Astrocyte (in vitro differentiated cells and primary cell): ENCODE measurements at places on chromosomes 7 and 10. TPM values are rescaled to one million over a fixed set of nuclear protein-coding genes. Genes with fewer than 3 reads are reported as not detected.
A peak's percentile ranks its signal among the peaks of the same experiment; 100 is the strongest.

GRCh38 chr7:44853391-44853790 lies 5.5 kb upstream of the H2AZ2 start:
- DNase-seq: no peak
- no peaks in the 10 kb centered on the region for H3K27me3 ChIP-seq
- no peak overlapping the region for H3K4me3 ChIP-seq
- peaks cover 12% of the 10 kb centered on the region for H3K4me1 ChIP-seq

- DNase-seq: no peak
- peaks cover 92% of the 10 kb centered on the region for H3K4me1 ChIP-seq
- peaks cover 51% of the 10 kb centered on the region for H3K36me3 ChIP-seq
- H3K27ac ChIP-seq: peak overlapping the region; percentile 94
Measured at GRCh38 chr7:130897515-130898419, 163.8 kb upstream of the KLF14 start.

DNA sequence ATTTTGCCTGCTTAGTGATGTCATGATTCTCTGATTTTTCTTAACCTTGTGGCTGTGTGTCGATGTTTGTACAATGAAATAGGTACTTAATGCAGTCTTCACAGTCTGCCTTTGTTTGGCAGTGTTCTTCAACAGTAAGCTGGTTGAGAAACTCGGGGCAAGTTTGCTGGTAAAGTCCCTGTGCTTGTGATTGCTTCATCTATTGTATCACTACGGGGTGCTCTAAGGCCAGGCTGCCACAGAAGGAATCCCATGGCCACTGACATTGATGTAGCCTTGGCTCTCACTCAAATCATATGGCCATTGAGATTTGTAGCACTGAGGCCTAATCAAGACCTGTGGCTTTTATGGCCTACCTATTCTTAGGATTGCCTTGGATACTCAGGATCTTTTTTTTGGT lies 33.5 kb upstream of the PRSS37 start:
- no peaks in the 10 kb centered on the region for H3K4me1 ChIP-seq
- no peaks in the 10 kb centered on the region for H3K36me3 ChIP-seq
- no peak for DNase-seq
- no peaks in the 10 kb centered on the region for H3K27me3 ChIP-seq

- H3K27me3 ChIP-seq: no peaks in the 10 kb centered on the region
- DNase-seq: no peak
- H3K36me3 ChIP-seq: no peaks in the 10 kb centered on the region
- no peak overlapping the region for H3K27ac ChIP-seq
Measured at GRCh38 chr10:123620621-123621020, 45.5 kb upstream of the GPR26 start.

DNA sequence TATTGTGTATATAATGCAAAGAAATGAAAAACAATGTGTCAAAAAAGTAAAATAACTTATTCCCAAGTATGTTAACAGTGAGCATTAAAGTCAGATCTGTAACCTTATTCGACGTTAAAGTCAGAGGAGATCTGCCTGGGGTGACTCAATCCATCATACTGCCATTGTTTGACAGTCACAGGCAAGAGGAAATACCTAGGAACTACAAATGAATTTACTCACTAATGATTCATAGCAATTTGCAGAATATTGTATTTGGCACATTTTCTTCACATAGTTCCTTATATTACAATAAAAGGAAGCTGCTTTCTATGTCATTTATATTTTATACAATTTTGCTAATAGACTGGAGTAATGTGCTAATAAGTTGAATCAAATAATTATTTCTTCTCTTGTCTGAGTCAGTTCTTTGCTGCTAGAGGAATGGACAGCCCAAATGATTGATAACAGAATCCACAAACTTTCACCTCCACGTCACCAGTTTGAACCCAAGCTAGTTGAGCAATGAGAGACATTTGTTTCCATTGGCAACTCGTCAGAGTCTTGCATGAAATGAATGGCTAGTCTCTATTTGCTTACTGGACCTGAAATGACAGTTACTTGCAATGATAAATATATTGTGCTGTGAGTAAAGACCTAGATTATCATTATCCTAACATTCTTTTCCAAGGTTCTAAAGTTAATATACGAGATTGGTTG lies 48.5 kb upstream of the TMEM106B start:
- no peaks in the 10 kb centered on the region for H3K36me3 ChIP-seq
- no peak overlapping the region for H3K4me3 ChIP-seq
- peak; percentile 97 for DNase-seq
- peak overlapping the region; percentile 1 for H3K27ac ChIP-seq
- H3K27me3 ChIP-seq: no peaks in the 10 kb centered on the region
- H3K4me1 ChIP-seq: peaks cover 6% of the 10 kb centered on the region

- no peaks in the 10 kb centered on the region for H3K4me1 ChIP-seq
- H3K36me3 ChIP-seq: no peaks in the 10 kb centered on the region
- no peaks in the 10 kb centered on the region for H3K27me3 ChIP-seq
- no peak overlapping the region for H3K27ac ChIP-seq
Measured at GRCh38 chr10:112801004-112801403, 149.0 kb upstream of the TCF7L2 start.

GRCh38 chr10:133295426-133296320 lies 13.0 kb downstream of the TUBGCP2 start:
- H3K27ac ChIP-seq: no peak overlapping the region
- H3K4me3 ChIP-seq: no peak overlapping the region
- peaks cover 15% of the 10 kb centered on the region for H3K4me1 ChIP-seq
- H3K27me3 ChIP-seq: no peaks in the 10 kb centered on the region

- H3K4me1 ChIP-seq: peaks cover 5% of the 10 kb centered on the region
- no peak overlapping the region for H3K4me3 ChIP-seq
- no peak for DNase-seq
- no peaks in the 10 kb centered on the region for H3K27me3 ChIP-seq
- no peaks in the 10 kb centered on the region for H3K36me3 ChIP-seq
Measured at GRCh38 chr7:95436407-95436806, 1.6 kb upstream of the PON2 start.

GRCh38 chr10:126391192-126391885 lies 3.1 kb upstream of the ADAM12 start:
- H3K4me1 ChIP-seq: peaks cover 15% of the 10 kb centered on the region
- H3K4me3 ChIP-seq: no peak overlapping the region
- no peaks in the 10 kb centered on the region for H3K36me3 ChIP-seq
- H3K27me3 ChIP-seq: no peaks in the 10 kb centered on the region
- H3K27ac ChIP-seq: peak overlapping the region; percentile 25
- no peak for DNase-seq

- H3K4me3 ChIP-seq: no peak overlapping the region
- peaks cover 68% of the 10 kb centered on the region for H3K36me3 ChIP-seq
- H3K27me3 ChIP-seq: no peaks in the 10 kb centered on the region
- DNase-seq: no peak
- peaks cover 71% of the 10 kb centered on the region for H3K4me1 ChIP-seq
Measured at GRCh38 chr7:107951896-107952295, 51.1 kb downstream of the LAMB1 start.

DNA sequence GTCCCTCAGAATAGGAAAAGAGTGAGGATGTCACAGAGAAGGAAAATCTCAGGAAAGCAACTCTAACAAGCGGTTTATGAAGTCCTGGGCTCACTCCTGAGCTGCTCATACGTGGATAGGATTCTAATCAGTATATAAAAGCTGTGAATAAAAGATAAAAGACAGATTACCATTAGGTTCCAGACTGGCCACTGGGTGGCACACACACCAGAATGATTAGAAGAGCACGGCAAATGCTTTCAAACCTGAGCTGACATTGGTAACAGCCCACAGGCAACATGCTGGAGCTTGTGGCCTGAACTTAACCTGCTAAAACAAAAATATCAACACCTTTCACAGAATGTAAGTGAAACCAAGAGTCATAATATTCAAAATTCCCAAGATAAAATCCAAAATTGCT lies 370.8 kb downstream of the GRID1 start:
- H3K27ac ChIP-seq: no peak overlapping the region
- no peak for DNase-seq

GRCh38 chr10:117463545-117463920 lies 79.0 kb upstream of the EMX2 start:
- DNase-seq: no peak
- H3K36me3 ChIP-seq: no peaks in the 10 kb centered on the region
- no peak overlapping the region for H3K4me3 ChIP-seq

- DNase-seq: peak; percentile 23
- H3K27me3 ChIP-seq: no peaks in the 10 kb centered on the region
- no peak overlapping the region for H3K4me3 ChIP-seq
- H3K4me1 ChIP-seq: peaks cover 10% of the 10 kb centered on the region
- H3K27ac ChIP-seq: peak overlapping the region; percentile 48
Measured at GRCh38 chr10:70417568-70417967, 13.6 kb downstream of the EIF4EBP2 start.

- no peak overlapping the region for H3K27ac ChIP-seq
- no peaks in the 10 kb centered on the region for H3K27me3 ChIP-seq
- no peaks in the 10 kb centered on the region for H3K4me1 ChIP-seq
- no peaks in the 10 kb centered on the region for H3K36me3 ChIP-seq
- no peak for DNase-seq
- no peak overlapping the region for H3K4me3 ChIP-seq
Measured at GRCh38 chr10:116538992-116539391, 6.7 kb upstream of the PNLIP start.

DNA sequence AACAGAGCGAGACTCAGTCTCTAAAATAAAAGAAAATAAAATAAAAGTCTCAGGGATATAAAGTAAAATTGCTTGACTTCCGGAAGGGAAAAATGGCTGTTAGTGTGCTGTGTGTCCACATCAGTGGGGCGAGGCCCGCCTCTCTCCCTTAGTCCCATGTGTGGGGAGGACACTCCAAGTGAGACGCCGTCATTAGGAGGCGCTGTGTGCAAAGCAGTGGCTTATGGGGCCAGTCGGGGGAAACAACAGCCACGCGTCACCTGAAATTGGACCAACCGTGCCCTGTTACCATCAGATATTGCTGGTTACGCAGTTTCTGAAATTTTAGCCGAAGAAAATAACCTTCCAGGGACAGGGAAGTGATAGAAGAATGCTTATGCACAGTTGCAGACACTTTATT lies 15.8 kb downstream of the SFXN4 start:
- H3K4me3 ChIP-seq: no peak overlapping the region
- H3K27ac ChIP-seq: no peak overlapping the region
- no peak for DNase-seq
- no peaks in the 10 kb centered on the region for H3K4me1 ChIP-seq

DNA sequence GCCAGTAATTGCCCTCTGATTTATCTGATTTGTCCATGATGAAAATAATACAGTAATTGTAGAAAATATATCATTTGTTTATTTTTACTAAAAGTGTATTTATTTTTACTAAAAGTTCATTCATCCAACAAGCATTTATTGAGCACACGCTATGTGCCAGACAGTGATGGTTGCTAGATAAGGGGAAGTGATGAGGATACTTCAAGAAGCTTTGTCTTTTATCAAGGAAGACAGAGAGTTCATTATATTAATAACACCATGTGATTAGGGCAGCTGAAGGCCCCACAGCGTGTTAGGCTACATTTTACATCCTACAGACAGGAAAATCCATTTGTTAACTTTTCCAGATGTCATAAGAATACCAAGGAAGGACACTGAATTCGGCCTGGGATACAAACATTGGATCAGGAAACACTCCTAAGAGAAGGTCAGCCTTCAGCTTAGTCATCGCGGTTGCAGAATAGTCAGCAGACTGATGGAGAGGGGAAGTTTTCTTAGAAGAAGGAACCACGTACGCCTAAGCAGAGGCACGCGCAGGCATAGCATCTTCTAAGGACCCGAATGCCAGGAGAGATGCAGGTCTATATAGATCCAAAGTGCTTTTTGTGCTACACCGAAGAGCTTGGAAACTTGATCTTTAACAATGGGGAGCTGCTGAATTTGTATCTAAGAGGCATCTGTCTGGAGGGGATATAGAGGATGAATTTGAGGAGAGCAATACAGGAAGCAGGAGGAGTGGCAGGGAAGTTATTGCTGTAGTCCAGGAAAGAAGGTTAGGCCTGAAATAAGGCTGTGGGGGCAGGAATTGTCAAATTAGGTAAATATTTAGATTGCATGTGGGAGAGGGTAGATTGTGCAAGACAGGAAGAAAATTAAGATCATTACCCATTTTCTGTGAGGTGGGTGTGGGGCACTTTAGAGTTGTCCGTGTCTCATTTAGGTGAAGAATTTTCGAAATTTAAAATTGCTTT lies 85.7 kb downstream of the LRGUK start:
- H3K36me3 ChIP-seq: no peaks in the 10 kb centered on the region
- no peaks in the 10 kb centered on the region for H3K27me3 ChIP-seq
- DNase-seq: no peak

GRCh38 chr10:71648933-71649320 lies 70.7 kb downstream of the C10orf105 start:
- H3K27me3 ChIP-seq: peaks cover 9% of the 10 kb centered on the region
- DNase-seq: no peak
- no peak overlapping the region for H3K4me3 ChIP-seq

GRCh38 chr10:14311206-14311957 lies 19.3 kb downstream of the FRMD4A start:
- peaks cover 22% of the 10 kb centered on the region for H3K27me3 ChIP-seq
- DNase-seq: no peak
- H3K36me3 ChIP-seq: no peaks in the 10 kb centered on the region
- no peak overlapping the region for H3K4me3 ChIP-seq

DNA sequence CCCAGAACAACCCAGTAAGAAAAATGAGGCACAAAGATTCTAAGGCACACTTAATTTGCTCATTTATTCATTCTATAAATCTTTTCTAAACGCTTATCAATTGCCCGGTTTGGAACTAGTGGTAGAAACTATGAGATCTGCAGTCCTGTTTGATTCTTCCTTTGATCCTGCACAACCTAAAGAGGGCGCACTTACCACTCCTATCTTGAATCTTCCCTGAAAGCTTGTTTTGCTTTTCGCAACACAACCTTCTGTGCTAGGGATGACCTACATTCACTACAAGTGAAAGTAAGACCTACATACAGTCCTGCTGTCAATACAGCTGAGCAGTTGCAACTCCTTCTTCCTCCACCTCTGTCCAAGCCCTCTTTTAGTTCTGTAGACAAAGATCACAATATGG lies 12.6 kb upstream of the ARL4A start:
- DNase-seq: no peak
- H3K4me3 ChIP-seq: no peak overlapping the region
- H3K27me3 ChIP-seq: no peaks in the 10 kb centered on the region
- no peaks in the 10 kb centered on the region for H3K4me1 ChIP-seq
- H3K36me3 ChIP-seq: no peaks in the 10 kb centered on the region

- H3K27me3 ChIP-seq: no peaks in the 10 kb centered on the region
- DNase-seq: no peak
- no peak overlapping the region for H3K4me3 ChIP-seq
- no peak overlapping the region for H3K27ac ChIP-seq
- H3K36me3 ChIP-seq: no peaks in the 10 kb centered on the region
Measured at GRCh38 chr10:101438881-101439391, 85.0 kb downstream of the BTRC start.

TMEM139 gene
- total RNA-seq: 0.20 TPM in 1 of 2 replicates, not detected in the other

SGCE gene
- 33.4 and 38.3 TPM in 2 replicates for total RNA-seq

CALHM1 gene
- not detected in 2 replicates for total RNA-seq

RSBN1L gene
- 11.4 and 12.6 TPM in 2 replicates for total RNA-seq

MEST gene
- total RNA-seq: 170 and 214 TPM in 2 replicates

SP8 gene
- total RNA-seq: 0.36 and 0.70 TPM in 2 replicates

MRLN gene
- total RNA-seq: not detected in 2 replicates

UPK3B gene
- total RNA-seq: 0.64 TPM in 1 of 2 replicates, not detected in the other
